ENCODE measurements at places on chromosomes 3 and 15.

DNA sequence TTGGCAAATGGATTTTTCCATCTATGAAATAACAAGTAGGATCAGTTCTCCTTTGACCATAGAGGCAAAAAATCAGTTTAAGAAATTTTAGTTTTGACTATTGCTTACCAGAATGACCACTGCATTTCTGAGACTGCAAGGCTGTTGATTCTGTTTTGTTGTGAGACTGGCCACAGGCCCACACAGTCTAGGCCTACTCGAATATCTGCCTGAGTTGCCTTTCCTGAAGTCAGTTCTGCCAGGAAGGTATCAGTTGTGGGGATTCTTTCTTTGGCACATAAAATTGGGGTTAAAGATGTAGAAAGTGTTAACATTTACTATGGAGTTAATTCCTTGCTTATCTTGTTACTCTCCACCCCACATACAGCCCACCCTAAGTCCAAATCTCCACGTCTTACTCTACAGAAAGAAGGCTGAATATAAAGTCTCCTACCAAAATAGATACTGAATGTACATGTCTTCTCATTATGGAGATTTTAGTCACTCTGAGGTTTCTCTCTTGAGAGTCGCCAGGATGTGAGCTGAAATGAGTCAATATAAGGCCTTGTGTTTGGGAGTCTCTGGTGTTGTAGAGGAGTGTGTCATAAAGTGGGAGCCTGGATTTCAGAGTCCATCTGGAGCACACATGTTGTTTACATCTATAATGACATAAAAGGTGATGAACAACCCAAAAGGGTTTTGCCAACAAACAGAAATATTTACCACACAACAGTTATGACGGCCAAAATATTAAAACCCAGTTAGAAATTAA, 45.0 kb upstream of the WWTR1 start:
- no peak for DNase-seq

GRCh38 chr15:89487791-89488190, 8.6 kb downstream of the RHCG start:
- no peak for DNase-seq

GRCh38 chr15:32802286-32802936, 84.6 kb downstream of the GREM1 start:
- DNase-seq = no peak

DNA sequence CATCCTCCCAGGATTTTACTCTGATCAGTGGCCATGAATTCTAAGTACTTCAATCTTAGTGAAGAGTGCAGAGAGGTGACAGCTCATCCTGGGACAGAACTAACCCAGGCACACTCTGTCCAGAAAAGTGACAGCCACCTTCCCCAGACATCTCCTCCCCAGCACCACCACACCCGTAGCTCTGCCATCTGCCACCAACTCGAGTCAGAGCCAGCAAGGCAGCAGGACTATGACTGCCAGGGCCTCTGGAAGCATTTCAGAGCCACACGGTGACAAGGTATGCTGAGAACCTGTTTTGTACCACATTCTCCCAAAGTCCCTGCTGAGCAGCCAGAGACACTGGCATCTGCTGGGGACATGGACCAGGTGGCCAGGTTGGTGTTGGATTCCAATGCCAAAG, 71.0 kb downstream of the NTRK3 start:
- no peak for DNase-seq
